Psoas muscle (tissue), 8 donors: ENCODE measurements at places on chromosomes 3 and 15.

- no peaks in the 10 kb centered on the region for H3K27me3 ChIP-seq
- DNase-seq: peak; percentile 92
- H3K4me1 ChIP-seq: peaks cover 59% of the 10 kb centered on the region
- H3K4me3 ChIP-seq: peak overlapping the region; percentile 75
These were observed 1.2 kb upstream of the ITIH4 start for GRCh38 chr3:52831500-52832301.

DNA sequence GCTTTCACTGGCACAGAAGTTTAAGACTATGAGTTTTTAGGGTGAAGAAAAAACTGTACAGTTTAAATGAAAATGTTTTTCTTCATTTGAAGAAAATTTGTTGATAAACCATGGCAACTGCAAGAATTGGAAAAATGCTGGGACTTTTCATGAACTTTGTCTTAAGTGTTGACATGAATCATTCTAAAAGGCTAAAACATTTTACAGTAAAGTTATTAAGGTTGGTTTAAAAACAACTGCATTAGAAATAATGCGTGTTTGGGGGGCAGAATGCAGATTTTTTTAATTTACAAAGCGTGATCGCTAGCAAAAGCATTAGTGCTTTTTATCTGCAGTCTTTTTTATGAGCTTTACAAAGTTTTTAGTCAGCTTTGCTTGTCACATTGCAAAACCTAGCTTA lies 601.9 kb upstream of the TGFBR2 start:
- peaks cover 5% of the 10 kb centered on the region for H3K4me1 ChIP-seq
- H3K4me3 ChIP-seq: no peak overlapping the region
- no peak overlapping the region for H3K27ac ChIP-seq
- no peak for DNase-seq
- no peaks in the 10 kb centered on the region for H3K27me3 ChIP-seq
- no peaks in the 10 kb centered on the region for H3K36me3 ChIP-seq

GRCh38 chr3:60698117-60698516 lies 553.1 kb downstream of the FHIT start:
- no peak overlapping the region for H3K4me3 ChIP-seq
- DNase-seq: no peak
- H3K27me3 ChIP-seq: no peaks in the 10 kb centered on the region
- H3K27ac ChIP-seq: no peak overlapping the region

DNA sequence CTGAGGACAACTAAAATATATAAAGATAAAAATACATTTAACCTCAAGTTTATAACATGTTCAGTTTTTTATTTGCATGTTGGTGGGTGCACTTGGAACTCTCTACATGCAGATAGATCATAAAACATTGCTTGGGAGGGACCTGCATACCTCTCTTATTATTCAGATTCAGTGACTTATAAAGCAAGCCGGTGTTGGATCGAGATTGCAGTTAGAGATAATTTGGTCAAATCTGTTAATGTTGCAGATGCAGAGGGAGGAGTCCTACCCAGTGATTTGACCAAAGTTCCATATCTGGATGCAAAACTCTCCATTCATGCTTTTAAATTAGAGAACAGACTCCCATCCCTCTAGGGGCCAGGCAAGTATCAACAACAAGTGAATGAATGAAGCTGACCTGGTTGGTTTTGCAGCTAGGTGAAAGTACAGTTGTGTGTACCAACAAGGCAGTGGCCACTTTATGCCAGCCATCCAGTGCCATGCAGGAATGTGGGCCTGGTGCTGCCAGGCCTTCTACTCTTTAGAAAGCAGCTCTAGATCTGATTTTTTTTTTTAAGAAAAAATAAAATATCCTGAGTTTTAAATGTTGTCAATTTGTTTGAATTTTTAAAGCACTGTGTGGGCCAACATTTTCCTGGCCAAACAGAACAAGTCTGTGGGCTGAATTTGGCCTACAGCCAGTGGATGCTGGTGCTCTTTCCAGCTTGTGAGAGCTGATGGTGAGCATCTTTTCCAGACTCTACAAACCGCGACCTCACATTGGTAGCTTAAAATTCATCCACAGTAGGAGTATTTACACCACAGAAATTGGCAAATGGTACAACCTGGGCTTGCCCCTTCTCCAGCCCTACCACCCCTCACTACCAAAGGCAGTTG lies 12.3 kb downstream of the CDIN1 start:
- H3K4me1 ChIP-seq: peaks cover 13% of the 10 kb centered on the region
- no peak overlapping the region for H3K4me3 ChIP-seq
- H3K27me3 ChIP-seq: no peaks in the 10 kb centered on the region
- no peak overlapping the region for H3K27ac ChIP-seq

DNA sequence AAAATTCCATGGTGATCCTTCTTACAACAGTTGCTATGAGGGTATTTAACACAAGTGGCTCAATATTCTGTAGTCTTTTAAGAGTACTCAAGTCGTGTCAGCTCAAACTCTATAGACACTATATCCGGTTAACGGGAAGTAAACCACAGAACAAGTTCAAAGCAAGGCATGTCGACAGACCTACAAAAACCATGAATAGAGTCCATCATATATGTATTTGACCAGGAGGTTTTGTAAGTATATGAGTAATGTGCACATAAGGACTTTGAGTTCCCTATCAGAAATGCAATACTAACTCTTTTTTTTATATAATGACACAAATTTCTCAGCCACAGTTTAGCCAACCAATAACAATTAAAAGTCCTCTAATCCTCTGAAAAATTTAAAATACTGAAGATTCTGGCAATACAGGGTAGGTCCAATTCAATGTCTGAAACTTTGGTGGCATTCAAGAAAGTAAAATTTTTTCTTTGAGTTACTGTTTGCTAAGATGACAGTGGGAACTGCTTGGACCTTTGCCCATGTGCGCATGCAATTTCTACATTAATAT lies 93.7 kb downstream of the NEK10 start:
- H3K4me3 ChIP-seq: no peak overlapping the region
- DNase-seq: no peak
- H3K36me3 ChIP-seq: no peaks in the 10 kb centered on the region
- H3K27ac ChIP-seq: no peak overlapping the region
- no peaks in the 10 kb centered on the region for H3K27me3 ChIP-seq
- H3K4me1 ChIP-seq: no peaks in the 10 kb centered on the region

DNA sequence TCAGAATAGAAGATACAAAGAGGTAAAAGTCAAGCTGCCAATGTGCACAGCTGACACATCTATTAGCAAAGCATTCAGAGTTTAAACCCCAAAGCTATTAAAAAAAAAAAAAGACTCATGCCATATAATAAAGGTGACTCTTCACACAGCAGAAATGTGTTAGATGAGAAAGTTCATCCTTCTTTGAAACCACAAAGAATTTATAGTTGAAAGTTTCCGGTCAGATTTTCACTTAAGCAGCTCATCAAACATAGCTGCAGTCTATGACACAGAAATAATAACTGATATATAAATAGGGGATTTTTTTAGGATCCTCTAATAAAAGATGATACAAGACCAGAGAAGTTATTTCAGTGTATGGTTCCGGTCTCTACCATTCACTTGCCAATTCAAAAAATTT lies 76.6 kb downstream of the WWTR1 start:
- no peak overlapping the region for H3K4me3 ChIP-seq
- DNase-seq: no peak
- H3K27ac ChIP-seq: peak overlapping the region; percentile 88
- no peaks in the 10 kb centered on the region for H3K27me3 ChIP-seq
- H3K36me3 ChIP-seq: no peaks in the 10 kb centered on the region
- H3K4me1 ChIP-seq: peaks cover 72% of the 10 kb centered on the region

DNA sequence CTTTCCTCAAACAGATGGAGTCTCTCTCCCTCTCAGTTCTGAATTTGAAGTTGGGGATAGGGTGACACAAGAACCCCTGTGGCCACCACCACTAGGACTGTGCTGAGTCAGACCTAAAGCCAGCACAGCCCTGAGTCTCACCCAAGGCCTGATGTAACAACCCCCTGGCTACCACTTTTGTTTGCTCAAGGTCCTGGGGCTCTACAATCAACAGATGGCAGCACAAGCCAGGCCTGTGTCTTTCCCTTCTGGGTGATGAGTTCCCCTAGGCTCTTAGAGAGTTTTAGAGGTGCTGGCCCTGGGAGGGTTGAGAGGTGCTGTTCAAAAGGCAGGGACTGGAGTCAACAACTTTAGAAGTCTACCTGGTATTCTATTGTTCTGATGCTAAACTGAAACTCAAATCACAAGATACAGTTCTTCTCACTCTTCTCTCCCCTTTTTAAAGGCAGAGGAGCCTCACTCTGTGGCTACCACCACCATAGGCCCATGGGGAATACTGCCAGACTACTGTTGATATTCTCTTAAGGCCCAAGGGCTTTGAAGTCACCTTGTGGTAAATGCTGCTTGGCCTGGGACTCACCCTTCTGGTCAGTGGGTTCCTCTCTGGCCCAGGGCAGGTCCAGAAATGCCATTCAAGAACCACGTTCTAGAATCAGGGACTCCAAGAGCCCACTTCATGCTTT lies 6.5 kb downstream of the OR5K4 start:
- H3K27ac ChIP-seq: no peak overlapping the region
- DNase-seq: no peak
- peaks cover 2% of the 10 kb centered on the region for H3K27me3 ChIP-seq
- no peaks in the 10 kb centered on the region for H3K4me1 ChIP-seq
- no peak overlapping the region for H3K4me3 ChIP-seq
- H3K36me3 ChIP-seq: no peaks in the 10 kb centered on the region
